ENCODE measurements at places on chromosomes 11 and 22. TPM values are rescaled to one million over a fixed set of nuclear protein-coding genes. Genes with fewer than 3 reads are reported as not detected.

HBB gene
- total RNA-seq: not detected

P2RX6 gene
- total RNA-seq: not detected

APOA1 gene
- total RNA-seq: 872 TPM

GRCh38 chr11:106585061-106585460 lies 433.2 kb downstream of the GUCY1A2 start:
- peak; percentile 25 for DNase-seq

DNA sequence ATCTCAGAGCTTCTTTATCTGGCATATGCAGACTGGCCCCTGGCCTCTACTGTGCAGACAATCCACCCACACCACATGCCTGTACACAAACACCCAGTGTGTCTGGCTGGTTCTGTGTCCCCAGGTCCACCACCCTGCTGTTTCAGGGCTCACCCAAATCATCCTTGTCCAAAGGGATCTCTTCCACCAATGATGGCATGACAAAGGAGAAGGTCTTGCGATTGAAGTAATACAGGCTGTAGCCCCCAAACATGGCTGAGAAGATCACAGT lies 1.7 kb downstream of the SLC37A4 start:
- DNase-seq: no peak

GRCh38 chr22:21448627-21449416 lies 18.4 kb upstream of the TMEM191C start:
- DNase-seq: peak; percentile 0

All from Caco-2 (cell line).